Stimulated activated CD8-positive, alpha-beta memory T cell treated with anti-CD3 and anti-CD28 coated beads, Interleukin-4, amount 100 ng/mL, for 1 hour (primary cell): ENCODE measurements at places on chromosomes 2 and 18.

GRCh38 chr2:52934920-52935640 lies 832.5 kb upstream of the CHAC2 start:
- DNase-seq, result no peak

GRCh38 chr2:220893411-220893810 lies 678.7 kb downstream of the EPHA4 start:
- DNase-seq, result no peak

- no peak for DNase-seq
Observed at GRCh38 chr2:28160986-28161425, 231.7 kb upstream of the FOSL2 start.

DNA sequence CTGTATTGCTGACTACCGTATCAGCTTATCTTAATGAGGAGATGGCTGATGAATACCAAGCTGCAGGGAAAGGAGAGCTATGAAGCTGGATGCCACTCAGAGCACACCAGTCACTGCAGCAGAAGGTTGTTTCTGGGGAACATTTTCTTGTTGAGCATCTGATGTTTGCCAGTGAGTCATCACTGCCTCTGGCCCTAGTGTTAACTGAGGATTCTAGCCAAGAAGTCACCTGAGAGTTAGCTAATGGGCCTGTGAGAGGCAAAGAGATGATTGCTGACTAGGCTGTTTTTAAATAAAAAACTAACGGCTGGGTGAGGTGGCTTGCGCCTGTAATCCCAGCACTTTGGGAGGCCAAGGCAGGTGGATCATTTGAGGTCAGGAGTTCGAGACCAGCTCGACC lies 37.9 kb downstream of the CCDC150 start:
- no peak for DNase-seq

DNA sequence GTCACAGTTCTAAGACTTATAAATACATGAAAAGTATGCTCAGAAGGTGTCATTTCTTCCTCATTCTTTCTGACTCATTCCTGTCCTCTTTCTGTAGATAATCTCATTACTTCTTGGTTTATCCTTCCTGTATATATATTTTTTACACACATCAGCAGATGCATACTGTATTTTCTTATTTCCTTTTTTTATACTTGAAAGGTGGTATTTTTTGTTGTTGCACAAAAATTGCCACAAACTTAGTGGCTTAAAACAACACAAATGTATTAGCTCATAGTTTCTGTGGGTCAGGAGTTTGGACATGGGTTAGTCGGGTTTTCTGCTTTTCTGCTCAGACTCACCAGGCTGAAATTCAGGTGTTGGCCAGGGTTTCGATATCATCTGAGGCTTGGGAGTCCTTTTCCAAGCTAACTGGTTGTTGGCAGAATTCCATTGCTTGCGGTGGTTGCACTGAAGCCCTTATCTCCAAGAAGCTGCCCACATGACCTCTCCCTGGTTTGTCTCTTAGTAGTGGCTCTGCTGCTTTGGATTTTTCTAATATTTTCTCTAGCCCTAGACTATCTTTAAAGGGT lies 162.6 kb downstream of the FMNL2 start:
- DNase-seq, result no peak

DNA sequence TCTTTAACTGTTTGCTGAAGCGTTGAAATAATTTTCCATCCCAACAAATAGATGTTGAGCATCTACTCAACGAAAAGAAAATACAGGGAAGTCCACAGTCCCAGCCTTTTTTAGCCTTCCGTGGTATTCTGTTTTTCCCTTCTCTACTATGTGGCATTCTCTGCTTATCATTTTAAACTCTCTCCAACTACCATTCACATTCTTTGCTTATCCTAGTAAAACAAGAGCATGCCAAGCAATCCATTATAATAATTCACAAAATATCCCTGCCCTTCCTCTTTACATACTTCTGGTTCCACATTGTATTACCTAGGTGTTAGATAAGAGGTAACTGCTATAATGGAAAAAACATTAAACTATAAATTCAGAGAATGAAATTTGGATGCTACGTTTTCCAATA lies 1.6 kb upstream of the SESTD1 start:
- DNase-seq, result no peak

DNA sequence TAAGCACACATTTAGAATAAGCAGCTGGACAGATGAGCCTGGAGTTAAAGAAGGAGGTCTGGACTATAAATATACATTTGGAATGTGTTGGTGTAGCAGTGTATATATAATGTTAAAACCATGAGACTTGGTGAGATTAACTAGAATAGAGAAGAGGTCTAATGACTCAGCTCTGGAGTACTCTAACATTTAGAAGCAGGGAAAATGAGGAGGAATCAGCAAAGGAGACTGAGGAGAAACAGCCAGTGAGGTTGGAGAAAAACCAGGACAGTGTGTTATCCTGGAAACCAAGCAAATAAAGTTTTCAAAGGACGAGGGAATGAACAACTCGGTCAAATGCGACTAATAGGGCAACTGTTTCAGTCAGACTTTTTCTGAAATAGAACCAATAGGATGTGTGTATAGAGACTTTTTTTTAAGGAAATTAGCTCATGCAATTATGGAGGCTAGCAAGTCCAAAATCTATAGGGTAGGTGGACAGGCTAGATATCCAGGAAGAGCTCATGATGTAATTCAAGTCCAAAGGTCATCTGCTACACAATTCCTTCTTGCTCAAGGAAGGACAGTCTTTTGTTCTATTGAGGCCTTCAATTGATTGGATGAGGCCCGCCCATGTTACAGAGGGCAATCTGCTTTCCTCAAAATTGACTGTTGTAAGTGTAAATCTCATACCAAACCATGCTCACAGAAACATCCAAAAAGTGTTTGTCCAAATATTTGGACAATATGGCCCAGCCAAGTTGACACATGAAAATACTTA lies 10.8 kb upstream of the SESTD1 start:
- no peak for DNase-seq

DNA sequence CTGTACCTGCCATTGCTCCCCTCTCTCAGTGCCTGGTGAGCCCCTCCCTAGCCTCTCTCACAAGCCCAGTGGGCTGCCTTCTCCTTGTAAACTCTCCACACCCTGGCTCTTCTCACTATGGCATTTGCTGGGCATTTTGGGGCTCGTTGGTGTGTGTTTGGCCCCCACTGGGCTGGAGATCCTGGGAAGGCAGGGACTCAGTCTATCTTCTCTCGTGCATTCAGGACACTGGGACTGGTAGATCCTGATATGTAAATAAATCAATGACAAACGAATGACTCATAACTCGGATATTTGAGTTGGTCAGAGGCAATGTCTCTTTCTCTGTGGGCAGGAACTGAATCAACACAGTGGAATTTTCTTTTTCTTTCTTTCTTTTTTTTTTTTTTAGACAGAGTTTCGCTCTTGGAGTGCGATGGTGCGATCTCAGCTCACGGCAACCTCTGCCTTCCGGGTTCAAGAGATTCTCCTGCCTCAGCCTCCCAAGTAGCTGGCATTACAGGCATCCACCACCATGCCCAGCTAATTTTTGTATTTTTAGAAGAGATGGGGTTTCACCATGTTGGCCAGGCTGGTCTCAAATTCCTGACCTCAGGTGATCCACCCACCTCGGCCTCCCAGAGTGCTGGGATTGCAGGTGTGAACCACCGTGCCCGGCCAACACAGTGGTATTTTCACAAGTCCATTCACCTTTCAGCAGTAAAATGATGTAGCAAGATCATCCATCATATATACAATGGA lies 144.6 kb upstream of the SPRED2 start:
- no peak for DNase-seq

DNA sequence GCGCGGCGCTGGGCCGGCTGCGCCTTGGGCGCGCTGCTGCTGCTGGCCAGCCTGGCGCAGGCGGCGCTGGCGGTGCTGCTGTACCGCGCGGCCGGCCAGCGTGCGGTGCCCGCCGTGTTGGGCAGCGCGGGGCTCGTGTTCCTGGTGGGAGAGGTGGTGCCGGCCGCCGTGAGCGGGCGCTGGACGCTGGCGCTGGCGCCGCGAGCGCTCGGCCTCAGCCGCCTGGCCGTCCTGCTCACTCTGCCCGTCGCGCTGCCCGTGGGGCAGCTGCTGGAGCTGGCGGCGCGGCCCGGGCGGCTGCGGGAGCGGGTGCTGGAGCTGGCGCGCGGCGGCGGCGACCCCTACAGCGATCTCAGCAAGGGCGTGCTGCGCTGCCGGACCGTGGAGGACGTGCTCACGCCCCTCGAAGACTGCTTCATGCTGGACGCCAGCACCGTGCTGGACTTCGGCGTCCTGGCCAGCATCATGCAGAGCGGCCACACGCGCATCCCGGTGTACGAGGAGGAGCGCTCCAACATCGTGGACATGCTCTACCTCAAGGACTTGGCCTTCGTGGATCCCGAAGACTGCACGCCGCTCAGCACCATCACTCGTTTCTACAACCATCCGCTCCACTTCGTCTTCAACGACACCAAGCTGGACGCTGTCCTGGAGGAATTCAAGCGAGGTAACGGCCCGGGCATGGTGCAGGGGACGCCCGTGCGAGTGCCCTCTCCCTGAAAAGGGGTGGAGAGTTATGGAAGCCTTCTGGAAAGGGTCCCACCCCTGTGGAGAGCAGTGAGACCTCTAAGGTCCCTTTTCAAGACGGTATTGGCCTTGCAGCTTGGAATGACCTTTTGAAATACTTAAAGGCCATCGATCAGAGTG lies 1.0 kb downstream of the CNNM3 start:
- DNase-seq, result no peak

- no peak for DNase-seq
Observed at GRCh38 chr2:122340246-122340645, 584.8 kb downstream of the TSN start.
